Activated T-cell treated with anti-CD3 and anti-CD28 coated beads for 4 hours (primary cell): ENCODE measurements at places on chromosomes 7 and 10.

DNA sequence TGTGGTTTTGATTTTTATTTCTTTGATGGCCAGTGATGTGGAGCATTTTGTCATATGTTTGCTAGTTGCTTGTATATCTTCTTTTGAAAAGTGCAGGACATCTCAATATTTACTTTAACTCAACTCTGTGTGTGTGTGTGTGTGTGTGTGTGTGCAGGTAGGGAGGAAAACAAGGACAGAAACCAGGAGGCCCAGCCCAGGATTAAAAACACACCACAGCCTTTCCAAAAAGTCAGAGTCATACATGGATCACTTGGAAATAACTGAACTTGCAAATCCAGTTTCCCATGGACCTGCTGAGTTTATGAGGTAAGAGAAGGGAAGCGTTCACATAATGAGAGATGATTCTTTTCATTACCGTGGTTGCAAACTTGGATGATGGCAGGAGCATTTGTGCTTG is 189.9 kb upstream of the LYZL1 start:
- DNase-seq, result no peak

DNA sequence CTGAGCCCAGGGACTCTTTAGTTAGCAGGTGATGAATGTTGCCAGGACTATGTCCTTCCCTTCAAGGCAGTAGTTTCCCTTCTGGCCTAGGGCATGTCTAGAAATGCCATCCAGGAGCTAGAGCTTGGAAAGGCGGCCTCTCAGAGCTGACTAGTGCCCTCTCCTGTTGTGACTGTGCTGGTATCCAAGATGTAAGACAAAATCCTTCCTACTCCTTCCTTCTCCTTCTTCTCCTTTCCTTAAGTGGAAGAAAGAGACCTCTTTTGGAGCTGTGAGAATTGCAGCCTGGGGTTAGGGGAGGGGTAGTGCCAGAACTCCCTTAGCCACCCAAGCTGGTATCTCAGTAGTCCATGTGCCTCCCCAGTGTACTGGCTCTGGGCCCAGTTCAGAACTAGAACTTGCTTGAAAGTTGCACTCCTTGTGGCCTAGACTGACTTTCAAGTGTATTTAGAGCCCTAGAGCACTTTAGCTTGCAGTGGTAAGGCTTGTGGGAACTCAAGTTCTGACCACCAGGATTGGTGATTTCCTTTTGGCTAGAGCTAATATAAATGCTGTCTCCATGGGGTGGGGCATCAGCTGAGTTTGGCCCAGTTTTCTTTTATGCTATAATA is 118.8 kb downstream of the NPSR1 start:
- DNase-seq, result no peak

DNA sequence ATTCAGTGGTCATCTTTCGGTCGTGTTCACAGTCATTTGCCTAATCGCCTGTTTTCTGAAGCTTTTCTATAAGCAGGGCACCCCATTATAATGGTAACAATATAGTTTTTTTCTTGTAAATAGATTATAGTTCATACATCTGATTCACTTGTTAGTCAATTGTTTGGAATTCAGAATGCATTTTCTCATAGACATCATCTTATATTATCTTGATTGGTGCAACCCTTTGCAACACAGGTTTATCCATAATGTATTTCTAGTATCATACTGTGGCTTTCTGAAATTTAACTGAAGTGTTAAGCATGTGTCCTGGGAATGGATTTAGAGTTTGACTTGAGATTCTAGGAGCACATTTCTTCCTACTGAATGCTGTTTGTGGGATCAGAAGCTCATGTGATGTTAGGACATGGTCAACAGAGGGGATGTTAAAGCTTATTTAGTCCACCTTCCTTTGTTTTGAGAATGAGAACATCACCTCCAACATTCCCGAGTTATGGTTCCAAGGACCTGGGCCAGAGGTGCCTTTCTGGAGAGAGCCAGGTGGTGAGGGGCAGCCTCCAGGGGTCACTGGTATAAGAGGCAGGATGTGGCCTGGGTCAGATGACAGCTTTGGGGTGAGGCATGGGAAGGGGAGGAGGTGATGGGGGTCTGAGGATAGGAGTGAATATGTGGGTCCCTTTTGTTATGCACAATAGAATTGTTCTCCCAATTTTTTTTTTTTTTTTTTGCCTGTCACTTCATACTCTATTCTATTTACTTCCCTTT is 415.6 kb downstream of the EXOC4 start:
- DNase-seq, result no peak

- no peak for DNase-seq
These were observed 4.9 kb upstream of the KLHL7 start for GRCh38 chr7:23100697-23101096.

DNA sequence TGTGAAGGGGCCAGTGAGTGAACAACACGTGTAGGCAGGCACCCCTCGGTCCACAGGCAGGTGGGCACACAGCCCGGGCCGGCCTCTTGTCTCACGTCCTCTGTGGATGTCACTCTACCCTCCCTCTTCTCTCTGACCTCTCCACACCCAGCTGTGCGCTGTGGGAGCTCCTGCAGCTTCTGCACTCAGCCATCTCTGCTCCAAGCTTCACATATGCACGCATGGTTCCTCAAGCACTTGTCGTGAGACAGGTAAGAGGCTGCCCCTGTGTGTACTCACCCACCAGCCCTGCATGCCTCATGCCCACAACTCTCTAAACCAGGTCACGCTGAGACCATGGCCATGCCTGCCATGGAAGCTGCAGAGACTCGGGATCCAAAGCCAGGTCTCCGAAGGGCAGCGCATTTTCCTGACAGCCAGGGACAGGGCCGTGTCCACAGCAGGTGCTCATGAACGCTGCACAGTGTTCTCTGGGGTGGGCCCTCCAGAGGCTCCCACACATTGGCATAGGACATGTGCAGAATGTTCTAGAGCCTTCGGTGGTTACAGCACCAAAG is 477.5 kb downstream of the PTPRN2 start:
- DNase-seq, result no peak

- DNase-seq, result no peak
These were observed 478.5 kb downstream of the KIF20B start for GRCh38 chr10:90179696-90180407.

DNA sequence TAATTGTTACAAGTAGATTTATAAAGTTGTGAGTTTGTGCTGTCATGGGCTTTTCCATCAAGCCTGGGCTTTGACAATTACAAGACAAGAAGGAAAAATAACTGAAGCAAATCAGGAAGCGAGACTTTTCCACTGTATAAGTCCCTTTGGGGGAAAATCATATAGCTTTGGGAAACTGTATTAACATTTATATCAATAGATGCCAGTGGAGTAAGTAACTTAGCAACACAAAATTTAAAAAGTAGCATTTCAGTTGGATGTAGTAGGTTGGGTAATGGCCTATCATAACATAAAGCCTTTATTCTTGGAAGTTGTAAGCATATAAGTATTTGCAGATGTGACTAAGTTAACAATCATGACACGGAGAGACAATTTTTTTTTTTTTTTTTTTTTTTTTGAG is 931.1 kb downstream of the CNTNAP2 start:
- no peak for DNase-seq

- no peak for DNase-seq
These were observed 21.9 kb downstream of the THNSL1 start for GRCh38 chr10:25038325-25038724.

DNA sequence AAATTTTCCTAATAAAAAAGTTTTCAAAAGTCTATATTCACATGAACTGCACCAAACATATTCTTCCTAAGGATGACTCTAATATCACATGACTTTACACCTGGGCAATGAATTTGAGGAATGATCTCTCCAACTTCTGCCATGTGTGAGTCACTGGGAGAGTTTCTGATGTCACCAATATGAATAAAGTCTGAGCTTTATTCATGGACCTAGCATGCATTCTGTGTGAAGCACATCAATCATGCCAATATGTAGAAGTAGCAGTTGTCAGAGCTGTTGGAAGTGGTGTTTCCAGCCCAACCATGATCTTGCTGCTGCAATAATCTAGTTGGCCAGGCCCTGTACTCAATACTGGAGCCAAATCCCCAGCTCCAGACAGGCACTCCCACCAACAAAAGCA is 91.7 kb upstream of the IFRD1 start:
- DNase-seq, result no peak

DNA sequence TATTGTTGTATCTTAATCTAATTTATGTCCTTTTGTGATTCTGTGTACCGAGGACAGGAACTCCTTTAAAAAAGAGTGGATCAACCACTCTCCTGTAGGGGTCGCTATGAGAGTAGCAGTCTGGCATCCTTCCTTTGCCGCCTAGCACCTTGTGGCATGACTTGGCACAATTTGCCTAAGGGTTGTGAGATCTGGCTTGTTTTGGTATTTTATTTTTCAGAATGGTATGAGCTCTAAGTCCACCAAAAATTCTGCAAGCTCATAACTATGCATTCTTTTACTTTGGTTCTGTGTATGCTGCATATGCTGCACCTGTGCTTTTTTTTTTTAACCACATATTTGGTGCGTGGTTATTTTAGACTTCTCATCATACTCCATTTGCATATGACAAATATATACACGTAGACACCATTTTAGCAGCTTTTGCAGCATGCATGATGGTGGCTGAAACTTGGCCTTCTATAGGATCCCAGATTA is 112.8 kb downstream of the CDK14 start:
- DNase-seq, result no peak

- no peak for DNase-seq
These were observed 29.8 kb downstream of the PDGFA start for GRCh38 chr7:489876-490275.

GRCh38 chr7:87220734-87221215 is 1.2 kb upstream of the TMEM243 start:
- no peak for DNase-seq

DNA sequence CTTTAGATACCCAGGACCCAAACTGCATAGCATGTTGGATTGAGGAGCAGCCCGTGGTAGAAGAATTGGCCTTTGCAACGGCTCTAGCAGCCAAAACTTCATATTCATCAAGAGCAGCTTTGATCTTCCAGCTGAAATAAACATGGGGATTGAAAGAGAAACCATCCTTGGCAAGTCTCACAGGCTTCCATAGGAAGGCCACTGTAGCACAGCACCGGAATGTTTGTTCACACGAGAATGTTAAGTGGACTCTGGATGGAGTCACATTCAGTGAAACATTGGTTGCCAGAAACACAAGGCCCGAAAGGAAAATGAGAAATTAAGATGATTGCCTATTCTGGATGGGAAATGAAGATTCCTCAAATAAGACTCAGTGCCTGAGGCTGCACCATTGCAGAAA is 97.4 kb downstream of the RAB18 start:
- no peak for DNase-seq

DNA sequence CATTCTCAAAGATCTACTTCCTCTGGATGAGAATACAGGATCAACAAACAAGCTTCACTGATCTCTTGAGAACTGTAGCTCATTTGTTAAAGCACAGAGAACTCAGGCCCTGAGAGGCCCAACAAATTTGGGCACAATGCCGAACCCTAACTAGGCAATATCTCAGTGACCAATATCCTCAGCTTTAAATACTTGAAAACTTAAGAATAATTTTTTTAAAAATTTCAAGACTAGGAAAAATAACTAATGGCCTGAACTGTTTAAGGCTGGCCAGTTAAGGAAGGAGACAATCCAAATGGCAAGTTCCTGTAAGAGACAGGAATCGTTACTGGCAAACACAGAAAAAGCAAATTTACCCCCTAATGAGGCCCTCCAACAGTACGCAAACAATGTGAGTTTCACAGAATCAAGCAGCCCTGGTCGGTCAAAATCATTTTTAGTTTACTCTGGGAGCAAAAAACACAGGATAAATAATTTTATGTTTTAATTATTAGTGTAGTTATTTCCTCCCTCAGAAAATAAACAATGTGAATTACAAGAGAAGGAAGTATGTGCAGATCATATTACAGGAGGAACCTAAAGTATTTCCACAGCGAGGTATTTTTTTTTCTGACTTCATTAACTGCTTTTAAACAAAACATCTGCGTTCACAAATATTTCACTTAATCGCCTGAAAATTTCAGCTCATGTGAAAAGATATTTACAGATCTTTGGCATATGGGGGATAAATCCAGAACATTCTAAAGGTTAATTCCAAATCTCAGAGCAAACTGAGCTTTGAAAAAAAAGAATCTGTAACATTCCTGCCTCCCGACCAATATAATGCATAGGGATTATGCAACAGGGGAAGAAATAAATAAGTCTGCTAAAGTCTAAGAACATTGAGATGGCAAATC is 39.5 kb downstream of the NT5C2 start:
- no peak for DNase-seq

- DNase-seq, result no peak
These were observed 80.3 kb downstream of the KLF6 start for GRCh38 chr10:3704565-3705325.

GRCh38 chr10:30080161-30080560 is 20.8 kb upstream of the JCAD start:
- no peak for DNase-seq

GRCh38 chr10:52502237-52502636 is 188.2 kb downstream of the DKK1 start:
- DNase-seq, result no peak

DNA sequence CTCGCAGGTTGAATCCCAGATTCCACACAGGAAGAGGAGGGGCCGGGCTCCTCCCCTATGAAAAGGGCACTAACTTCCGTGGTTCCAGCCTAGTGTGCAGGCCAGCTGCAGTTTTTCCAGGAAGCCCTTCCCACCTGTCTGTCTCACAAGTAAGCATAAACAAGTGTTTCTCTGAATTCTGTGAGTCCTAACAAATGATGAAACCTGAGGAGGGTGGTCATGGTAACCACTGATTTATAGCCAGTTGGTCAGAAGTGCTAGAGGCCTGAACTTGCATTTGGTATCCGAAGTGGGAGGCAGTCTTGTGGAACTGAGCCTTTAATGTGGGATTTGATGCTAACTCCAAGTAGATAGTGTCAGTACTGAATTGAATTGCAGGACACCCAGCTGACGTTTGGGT is 54.7 kb upstream of the STEAP4 start:
- DNase-seq, result no peak

- DNase-seq, result no peak
These were observed 103.1 kb downstream of the ANK3 start for GRCh38 chr10:60286559-60286958.

DNA sequence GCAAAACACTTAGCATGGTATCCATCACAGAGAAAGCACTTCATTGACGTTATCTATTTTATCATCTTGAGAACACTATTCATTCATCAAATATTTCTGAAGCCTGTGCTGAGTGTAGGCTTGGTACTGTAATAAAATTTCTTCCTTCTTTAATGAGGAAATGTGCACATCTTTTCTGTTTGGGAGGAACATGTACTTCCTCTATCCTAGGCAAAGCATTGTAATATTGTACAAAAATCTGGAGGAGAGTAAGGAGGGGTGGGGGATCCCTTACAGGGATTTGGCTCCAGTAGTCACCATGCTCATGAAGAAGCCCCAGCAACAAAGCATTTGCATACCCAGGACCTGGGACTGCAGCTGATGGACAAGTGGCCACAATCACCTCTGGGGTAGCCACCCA is 39.9 kb upstream of the SORCS3 start:
- DNase-seq, result no peak
